ENCODE measurements at places on chromosomes 16 and 17.

GRCh38 chr17:8872036-8872704 is 4.7 kb upstream of the PIK3R6 start:
- DNase-seq: no peak

DNA sequence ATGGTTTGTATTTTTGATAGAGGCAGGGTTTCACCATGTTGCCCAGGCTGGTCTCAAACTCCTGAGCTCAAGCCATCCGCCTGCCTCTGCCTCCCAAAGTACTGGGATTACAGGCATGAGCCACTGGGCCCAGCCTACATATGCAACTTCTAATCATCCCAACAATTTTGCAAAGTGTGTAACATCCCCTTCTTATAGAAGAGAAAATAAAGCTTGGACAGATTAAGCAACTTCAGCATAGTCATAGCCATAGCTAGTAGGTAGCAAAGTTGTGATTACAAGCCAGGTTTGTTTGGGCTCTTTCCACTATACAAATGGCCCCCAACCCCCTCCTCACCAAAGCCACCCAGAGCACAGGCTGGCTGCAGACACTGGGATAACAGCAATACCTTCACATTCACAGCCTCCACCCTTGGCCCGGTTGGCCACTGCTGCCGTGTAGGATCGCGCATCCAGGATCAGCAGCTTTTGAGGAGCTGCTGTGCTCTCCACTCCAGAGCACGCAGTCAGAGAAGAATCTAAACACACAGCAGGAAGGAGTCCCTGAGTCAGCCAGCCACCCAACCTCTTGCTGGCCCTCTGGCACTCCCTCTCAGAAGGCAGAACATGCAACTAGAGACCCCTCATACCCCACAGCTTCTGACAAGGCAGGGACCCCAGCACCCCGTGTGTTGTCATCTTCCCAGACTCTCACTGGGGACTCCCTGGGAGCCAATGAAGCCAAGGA is 7.9 kb downstream of the MTMR4 start:
- DNase-seq: no peak

DNA sequence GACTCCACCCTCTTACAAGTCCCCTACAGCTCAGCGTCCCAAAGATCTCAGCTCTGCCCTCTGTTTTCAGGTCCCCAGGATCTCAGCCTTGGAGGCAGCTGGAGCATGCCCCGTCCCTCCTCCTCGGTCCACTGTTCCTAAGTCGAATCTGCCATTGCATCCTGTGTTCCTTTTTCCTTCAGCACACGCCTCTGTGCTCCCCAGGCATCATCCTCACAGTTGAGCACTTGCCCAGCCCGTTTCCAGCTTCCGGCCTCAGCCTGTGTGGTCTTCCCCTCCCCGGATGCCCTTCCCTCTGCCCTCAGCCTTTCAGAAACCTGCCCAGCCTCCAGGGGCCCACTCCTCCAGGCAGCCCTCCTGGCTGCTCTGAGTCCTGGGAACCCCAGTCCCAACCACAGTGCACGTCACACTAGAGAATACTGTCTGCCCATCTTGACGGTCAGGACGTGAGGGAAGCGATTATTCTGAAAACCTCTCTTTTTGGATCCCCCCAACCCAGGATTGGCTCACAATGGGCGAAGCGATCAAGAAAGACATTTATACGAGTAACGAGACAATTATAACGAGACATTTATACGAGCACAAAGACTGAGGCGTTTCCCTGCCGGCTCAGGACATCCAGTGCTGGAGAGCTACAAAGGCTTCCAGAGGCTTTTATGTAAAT is 41.4 kb downstream of the RPH3AL start:
- no peak for DNase-seq

DNA sequence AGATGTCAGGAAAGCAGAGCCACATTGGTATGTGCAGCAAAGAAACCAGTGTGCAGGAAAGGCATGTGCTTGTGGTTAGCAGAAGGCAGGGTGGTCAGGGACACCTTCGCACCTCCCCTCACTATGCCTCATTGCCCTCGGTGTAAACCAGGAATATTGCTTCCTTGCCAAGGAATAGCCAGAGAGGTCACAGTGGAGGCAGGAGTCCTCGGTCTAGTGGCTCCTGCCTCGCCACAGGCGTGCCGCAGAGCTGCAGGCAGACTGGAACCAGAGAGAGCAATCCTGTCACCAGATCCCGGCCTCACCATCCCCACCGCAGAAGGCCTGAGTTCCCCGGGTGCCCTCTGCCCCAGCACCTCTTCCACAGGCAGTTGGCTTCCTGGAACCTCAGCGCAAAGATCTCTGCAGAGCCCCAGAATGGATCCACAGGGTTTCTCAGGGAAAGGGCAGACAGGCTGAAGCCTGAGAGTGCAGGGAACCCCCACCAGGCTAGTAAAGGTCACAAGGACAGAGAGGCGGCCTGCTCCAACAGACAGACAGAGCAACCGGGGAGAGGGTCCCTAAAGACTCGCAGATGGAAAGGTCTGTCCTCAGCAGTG is 21.6 kb downstream of the CCDC182 start:
- DNase-seq: peak; percentile 72

GRCh38 chr16:11491524-11491923 is 95.2 kb downstream of the LITAF start:
- no peak for DNase-seq

DNA sequence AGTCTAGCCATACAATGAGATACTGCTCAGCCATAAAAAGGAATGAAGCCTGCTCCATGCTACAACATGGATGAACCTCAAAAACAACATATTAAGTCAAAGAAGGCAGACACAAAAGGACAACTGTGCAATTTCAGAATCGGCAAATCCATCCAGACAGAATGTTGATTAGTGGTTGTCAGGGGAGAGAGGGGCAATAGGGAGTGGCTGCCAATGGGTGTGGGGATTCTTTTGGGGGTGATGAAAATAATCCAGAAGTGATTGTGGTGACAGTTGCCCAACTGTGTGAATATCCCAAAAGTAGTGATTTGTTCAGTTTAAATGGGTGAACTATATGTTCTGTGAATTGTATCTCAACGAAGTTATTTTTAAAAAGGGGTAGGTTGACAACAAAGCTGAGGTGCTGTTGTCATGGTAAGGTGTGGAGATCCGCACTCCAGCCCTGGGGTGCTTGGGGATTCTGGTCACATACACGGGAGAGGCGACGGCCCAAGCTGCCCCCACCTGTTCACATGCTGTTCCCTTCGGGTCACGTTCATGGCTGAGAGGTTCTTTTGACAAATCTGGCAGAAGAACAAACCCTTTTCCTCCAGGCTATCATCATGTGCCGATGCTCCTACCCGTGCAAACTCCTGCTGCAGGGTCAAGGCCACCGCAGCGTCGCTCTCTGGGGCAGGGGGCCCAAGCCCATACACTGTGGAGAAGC is 9.6 kb downstream of the SLX4 start:
- no peak for DNase-seq

- DNase-seq: no peak
Observed at GRCh38 chr16:10610499-10611184, 30.2 kb upstream of the EMP2 start.

DNA sequence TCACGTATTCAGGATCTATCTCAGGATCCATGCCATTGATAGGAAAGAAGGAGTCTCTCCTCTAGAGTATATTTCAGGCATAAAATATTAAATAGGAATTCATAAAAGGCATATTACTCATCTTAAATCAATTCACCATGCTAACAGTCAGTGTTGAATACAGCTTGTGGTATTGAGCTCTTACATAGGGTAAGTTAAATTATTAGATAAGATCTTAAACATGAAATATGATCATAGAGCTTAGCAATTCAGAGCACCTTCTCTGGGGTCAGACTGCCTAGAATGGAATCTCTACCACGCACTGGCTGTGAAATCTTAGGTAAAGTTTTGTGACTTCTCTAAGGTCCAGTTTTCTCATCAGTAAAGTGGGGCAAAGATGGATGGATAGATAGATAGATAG is 20.7 kb downstream of the MARCHF10 start:
- no peak for DNase-seq

DNA sequence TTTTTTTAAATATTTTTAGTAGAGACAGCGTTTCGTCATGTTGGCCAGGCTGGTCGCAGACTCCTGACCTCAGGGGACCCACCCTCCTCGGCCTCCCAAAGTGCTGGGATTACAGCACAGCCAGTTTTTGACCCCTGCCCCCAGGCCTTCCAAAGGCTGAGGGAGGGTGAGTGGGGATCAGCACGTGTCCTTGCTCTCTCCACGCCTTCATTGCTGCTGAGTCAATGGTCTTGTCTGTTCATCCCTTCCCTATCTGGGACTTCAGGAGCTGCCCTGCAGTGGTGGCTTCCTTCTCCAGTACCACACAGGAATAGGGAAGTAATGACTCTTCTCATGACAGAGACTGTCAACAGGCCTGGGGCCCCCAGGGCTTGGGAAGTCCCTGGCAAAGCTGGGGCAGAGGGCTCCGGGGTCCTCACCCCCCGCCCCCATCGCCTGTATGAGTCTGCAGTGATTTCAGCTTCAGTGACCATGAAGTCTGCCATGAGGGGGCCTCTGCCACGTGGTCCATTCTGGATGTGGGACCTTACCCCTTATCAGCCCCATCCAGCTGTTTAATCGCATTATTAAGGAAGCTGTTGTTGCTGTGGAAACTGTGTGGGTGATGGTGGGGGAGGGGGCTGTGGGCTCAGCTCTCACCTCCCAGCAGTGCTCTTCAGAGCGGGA is 6.1 kb downstream of the ABCC3 start:
- DNase-seq: no peak

- peak; percentile 81 for DNase-seq
Observed at GRCh38 chr17:28204751-28205150, 114.2 kb upstream of the TMEM97 start.

- peak; percentile 60 for DNase-seq
Observed at GRCh38 chr16:87628940-87629339, 26.6 kb downstream of the JPH3 start.

- no peak for DNase-seq
Observed at GRCh38 chr17:19986941-19987861, 9.6 kb upstream of the AKAP10 start.

GRCh38 chr16:21277927-21278706 is at the start of gene CRYM:
Gene CRYM (minus strand): TSS chr16:21278290. CDS start chr16:21278251, 39 bp downstream.
- peak; percentile 20 for DNase-seq

DNA sequence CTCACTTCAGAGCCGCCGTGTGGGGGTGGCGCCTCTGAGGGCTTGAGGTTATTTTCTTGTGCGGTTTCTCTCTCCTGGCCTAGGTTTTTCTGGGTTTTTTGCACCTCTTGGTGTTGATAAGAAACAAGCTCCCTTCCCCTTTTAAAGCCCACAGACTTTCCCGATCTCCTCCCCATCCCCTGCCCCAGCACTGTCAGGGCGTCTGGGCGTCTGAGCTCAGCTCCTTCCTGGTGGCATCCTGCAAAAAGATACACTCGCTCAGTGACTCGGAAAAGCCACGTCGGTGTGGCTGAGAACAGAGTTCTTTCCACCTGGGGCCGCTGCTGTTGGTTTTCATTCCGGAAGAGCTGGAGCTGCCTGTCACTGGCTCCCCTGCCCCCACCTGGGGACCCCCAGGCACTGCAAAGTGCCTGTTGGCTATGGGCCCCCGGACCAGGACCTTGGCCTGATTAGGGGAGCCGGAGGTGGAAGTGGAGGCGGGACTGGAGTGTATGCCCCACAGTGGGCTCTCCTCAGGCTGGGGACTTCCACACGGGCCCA is 14.5 kb downstream of the BAIAP2 start:
- DNase-seq: peak; percentile 46

- peak; percentile 14 for DNase-seq
Observed at GRCh38 chr17:28916302-28916934, 13.5 kb upstream of the DHRS13 start.

DNA sequence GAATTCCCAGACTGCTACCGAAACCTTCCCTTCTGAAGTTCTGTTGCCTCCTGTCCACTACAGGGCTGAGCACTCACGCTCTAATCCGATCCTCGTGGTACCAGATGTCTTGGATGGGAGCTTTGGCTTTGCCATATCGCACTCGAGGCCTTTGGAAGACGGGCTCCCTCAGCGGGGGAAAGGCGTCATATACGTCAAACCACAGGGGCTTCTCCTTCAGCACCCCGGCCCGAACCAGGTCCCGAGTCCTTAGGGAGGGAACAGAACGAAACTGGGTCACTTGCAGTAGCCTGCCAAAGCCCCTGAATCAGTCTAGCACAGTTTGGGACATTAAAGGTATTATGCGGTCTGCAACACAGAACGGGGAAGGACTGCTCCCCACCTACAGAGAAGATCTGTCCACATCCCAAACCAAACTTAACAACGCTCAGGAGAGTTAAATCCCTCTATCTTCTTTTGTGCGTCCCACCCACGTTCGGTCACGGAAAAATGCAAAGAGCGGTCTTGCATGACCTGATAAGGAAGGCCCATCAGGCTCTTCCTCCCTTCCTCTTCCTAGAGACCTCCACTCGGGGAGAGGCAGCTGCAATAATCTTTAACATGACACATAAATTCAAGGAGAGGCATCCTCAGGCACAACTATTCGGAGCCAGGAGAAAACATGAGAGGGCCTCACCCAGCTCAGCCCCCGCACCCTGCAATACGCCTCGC is 526 bp downstream of the MRPS23 start:
- DNase-seq: no peak

DNA sequence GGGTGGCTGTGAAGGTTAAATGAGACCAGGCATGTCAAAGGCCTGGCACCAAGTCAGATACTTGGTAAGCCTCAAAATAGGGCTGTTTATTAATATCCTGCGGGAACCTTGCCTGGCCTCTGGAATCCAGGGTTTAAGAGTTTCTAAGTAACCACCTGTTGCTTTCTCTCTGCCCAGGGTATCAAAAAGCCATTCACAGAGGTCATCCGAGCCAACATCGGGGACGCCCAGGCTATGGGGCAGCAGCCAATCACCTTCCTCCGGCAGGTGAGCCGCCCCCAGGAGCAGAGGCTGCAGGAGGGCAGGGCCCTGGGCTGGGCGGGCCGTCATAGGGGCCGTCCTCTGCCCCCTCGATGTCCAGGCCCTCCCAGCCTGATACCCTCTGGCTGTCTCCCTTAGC is 13.3 kb downstream of the GPT2 start:
- DNase-seq: no peak

GRCh38 chr17:9018726-9019125 is 2.6 kb upstream of the NTN1 start:
- no peak for DNase-seq

DNA sequence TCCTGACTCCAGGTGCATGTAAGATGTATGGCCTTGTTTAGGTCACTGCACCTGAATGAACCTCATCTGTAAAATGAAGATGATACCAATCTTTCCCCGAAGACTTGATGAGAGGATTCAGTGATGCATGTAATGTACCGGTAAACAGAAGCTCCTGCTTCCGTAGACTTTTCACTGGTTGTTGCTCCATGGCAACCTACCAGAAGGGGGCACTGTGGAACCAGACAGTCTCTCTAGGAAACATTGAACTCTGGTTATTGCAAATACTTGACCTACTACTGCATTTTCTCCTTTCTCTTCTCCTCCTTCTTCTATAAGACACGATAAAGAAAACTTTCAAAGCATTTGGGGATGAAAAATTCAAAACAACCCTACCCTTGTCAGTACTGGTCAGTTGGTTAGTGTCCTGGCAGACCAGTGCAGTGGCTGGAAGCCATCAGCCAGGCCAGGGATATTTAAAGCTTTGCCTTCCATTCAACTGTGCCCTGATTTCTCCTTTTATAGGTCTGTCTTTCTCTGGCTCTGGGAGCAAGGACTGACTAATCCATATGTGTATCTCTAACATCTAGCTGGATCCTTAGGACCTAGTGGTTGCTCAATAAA is 667.4 kb upstream of the SALL1 start:
- DNase-seq: peak; percentile 48
